Left lung (tissue), 14 donors: ENCODE measurements at places on chromosomes 1 and 21. TPM values are rescaled to one million over a fixed set of nuclear protein-coding genes. Genes with fewer than 3 reads are reported as not detected.
A peak's percentile ranks its signal among the peaks of the same experiment; 100 is the strongest.

The FCRL5 gene
- total RNA-seq: 1.1 TPM

- H3K4me1 ChIP-seq: peaks cover 21% of the 10 kb centered on the region
- no peak overlapping the region for H3K4me3 ChIP-seq
- no peak for DNase-seq
- H3K27ac ChIP-seq: no peak overlapping the region
- no peaks in the 10 kb centered on the region for H3K27me3 ChIP-seq
- no peaks in the 10 kb centered on the region for H3K36me3 ChIP-seq
Measured at GRCh38 chr1:239722035-239722434, 335.7 kb downstream of the CHRM3 start.

GRCh38 chr1:201469645-201470074 is 672 bp upstream of the PHLDA3 start:
- H3K4me1 ChIP-seq: peaks cover 11% of the 10 kb centered on the region
- H3K27ac ChIP-seq: peak overlapping the region; percentile 82
- no peaks in the 10 kb centered on the region for H3K36me3 ChIP-seq
- H3K27me3 ChIP-seq: no peaks in the 10 kb centered on the region
- no peak for DNase-seq

GRCh38 chr1:173420330-173420806 is 56.8 kb upstream of the PRDX6 start:
- peak; percentile 66 for DNase-seq

The MROH9 gene
- 0.39 TPM for total RNA-seq

DNA sequence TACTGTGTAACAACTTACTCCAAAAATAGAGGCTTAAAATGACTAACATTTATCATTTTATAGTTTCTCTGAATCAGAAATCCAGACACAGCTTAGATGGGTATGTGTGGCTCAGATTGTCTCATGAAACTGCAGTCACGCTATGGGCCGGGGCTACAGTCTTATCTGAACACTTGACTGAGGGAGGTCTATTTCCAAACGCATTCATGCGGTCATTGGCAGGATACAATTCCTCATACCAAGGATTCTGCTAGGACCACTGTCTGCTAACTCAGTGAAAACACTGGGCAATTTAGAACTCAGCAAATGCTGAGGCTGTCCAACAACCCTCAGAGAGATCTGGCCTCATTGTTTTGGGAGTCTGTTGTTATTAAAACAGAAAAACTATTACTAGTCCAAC is 178.6 kb downstream of the TBX15 start:
- no peak overlapping the region for H3K4me3 ChIP-seq
- H3K4me1 ChIP-seq: no peaks in the 10 kb centered on the region
- no peak for DNase-seq
- H3K36me3 ChIP-seq: no peaks in the 10 kb centered on the region
- H3K27me3 ChIP-seq: no peaks in the 10 kb centered on the region

The LMOD1 gene
- 17.9 TPM for total RNA-seq

The OR14A2 gene
- total RNA-seq: not detected

DNA sequence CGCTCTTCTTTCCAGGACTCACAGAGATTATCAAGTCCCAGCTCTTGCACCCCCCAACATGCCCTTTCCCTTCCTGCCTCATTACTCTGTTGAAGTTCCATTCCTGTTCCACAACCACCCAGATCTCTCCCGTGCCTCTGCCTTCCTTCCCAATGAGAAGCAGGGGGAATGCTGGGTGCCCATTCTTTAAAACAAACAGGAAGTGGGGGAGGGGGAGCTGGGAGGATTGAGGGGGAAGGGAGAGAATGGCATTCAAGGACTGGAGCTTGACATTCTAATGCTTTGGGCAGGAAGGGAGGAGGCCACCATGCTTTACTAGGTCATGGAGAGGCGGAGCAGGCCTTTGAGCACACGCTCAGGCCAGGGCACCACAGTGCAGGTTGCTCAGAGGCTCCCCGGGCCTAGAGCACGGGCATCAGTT is 150.3 kb upstream of the IRF2BP2 start:
- DNase-seq: no peak
- H3K4me1 ChIP-seq: no peaks in the 10 kb centered on the region
- no peaks in the 10 kb centered on the region for H3K27me3 ChIP-seq
- H3K4me3 ChIP-seq: no peak overlapping the region
- H3K27ac ChIP-seq: no peak overlapping the region
- H3K36me3 ChIP-seq: no peaks in the 10 kb centered on the region

The AMY1A gene
- 2.5 TPM for total RNA-seq

DNA sequence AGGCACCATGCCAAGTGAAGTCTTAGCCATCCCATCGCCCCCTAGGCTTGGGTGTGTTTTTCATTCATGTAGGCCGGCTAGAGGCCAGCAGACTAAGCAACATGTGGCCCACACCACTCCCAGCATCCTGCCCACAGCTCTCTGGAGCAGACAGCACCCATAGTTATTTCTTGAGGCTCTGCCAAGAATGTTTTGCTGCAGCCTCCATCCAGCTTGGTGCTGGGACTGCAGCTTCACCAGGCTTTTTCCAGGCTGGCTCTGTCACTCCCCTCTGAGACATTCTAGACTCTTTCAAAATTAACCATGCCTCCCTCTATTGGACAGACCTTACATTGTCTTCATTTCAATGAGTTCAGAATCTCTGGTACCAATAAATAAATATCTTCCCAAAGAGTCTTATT is 104.2 kb downstream of the DUSP10 start:
- no peak overlapping the region for H3K4me3 ChIP-seq
- H3K36me3 ChIP-seq: no peaks in the 10 kb centered on the region
- H3K27me3 ChIP-seq: no peaks in the 10 kb centered on the region
- no peak overlapping the region for H3K27ac ChIP-seq

GRCh38 chr1:33805988-33806387 is 57.9 kb upstream of the HMGB4 start:
- no peaks in the 10 kb centered on the region for H3K36me3 ChIP-seq
- peaks cover 5% of the 10 kb centered on the region for H3K27me3 ChIP-seq
- no peak for DNase-seq
